ENCODE measurements at places on chromosomes 5 and 9.

GRCh38 chr9:83503866-83504265 lies 34.3 kb downstream of the FRMD3 start:
- DNase-seq = no peak

DNA sequence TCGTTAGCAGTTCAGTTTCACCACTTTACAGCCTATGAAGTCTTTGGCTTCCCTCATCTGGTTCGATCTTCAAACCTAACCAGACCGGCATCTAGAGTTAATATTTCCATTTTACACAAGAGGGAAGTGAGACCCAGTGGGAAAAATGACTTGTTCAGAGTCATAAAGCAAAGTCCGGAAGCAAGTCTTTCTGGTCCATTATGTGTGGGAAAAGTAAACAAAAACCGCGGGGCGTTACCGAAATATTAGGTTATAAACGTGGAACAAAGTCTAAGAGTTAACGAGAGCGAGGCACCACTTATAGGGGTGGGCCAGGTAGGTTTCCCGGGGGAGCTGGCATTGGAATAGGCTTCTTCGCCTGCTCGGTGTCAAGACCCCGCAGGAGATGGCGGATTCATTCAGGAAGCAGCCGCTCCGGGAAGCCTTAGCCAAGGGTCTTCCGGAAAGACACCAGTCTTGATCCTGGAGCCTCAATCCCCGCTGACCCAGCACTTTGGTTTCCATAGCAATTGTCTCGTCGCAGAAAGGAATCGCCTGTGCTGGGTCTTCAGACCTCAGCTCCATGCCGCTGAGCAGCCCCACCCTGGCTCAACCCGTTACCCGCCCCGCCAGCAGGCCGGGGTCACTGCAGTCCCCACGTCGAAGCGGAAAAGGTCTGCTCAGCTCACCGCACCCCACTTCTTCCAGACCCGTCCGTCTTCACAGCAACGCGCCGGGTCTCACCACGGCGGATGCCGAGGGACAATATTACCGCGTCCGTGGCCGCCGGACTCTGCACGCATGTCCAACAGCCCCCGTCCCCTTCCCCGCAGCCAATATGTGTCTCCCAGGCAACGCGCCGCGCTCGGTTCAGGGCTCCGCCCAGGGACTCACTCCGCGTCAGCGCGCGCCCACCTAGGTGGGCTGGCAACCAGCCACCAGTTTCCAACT lies at the start of gene C5orf52:
C5orf52 (plus strand) TSS at position 872 of the 930 bp plus-strand sequence. CDS start 82 bp downstream, outside the sequence.
- DNase-seq = peak; percentile 39

DNA sequence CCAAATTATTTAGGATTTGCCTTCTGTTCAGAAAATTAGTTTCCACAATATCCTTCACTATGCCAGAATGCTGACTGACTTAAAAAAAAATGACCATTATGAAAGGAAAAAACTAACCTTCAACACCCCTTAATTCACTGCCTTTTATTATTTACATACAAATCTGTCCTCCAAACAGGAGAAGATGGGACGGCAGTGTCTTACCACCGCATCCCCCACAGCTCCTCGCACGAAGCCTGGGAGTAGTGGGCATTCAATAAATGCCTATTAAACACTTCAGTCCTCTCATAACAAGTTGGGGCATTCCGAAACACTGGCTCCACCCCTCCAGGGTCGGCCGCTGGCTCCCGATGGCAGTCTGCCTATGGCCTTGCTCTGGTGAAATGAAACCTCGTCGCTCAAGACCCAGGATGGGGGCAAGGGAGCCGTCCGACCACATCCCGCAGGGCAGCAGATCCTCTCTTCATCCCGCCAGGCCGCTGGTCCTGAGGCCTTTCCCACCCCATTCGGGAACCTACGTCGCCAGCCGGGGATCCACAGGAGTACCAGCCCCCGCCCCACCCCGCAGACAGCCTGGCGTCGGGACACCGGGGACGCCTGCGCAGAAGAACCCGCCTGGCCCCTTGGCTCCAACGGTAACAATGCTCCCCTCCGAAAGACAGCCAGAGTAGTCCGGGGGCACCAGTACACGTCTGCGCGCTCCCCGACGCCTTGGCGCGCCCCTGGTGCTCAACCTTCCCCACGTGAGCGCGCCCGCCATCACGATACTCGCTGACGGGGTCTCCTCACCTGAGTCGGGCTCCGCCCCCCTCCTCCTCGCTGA lies 613 bp downstream of the ZBTB5 start:
- DNase-seq = peak; percentile 76

- no peak for DNase-seq
These were observed 311.1 kb downstream of the RFX3 start for GRCh38 chr9:3214741-3215140.

- DNase-seq = no peak
These were observed 51.7 kb downstream of the EXOSC2 start for GRCh38 chr9:130745210-130745800.

DNA sequence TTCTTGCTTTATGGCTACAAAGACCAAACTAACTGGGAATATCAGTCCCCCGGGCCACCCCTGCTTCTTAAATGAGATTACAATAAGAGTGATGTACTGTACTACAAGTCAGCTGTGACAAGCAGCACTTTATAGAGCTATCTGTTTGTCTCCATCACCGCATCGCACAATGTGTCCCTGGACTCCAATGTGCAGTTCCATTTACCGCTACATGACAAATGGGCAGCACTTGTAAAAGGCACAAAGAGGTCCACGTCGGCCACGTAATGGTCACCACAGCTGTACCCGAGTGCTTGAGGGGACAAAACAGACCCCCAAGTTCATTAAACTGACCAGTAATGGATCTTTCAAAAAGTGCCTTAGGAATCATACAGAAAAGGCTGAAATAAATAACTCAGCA lies 54.1 kb downstream of the PSMB7 start:
- DNase-seq = no peak

GRCh38 chr5:34625246-34625645 lies 30.9 kb upstream of the RAI14 start:
- DNase-seq = no peak

DNA sequence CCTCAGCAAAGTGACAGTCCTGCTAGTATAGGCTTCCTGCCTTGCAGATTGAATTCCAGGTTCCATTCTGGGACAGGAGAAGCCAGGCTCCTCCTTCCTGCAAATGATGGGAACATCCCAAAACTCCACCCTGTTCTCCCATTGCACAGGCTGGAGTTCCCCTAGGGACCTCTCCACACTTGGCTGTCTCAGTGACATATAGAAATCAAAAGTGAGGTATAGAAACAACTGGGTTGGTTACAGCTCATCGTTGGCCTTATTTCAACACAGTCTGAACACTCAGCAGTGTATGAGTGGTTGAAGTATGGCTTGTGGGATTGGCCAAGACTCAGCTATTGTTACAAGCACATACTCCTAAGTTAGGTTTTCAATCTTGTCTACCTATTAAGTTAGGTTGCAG lies 157.8 kb upstream of the FTMT start:
- DNase-seq = no peak

DNA sequence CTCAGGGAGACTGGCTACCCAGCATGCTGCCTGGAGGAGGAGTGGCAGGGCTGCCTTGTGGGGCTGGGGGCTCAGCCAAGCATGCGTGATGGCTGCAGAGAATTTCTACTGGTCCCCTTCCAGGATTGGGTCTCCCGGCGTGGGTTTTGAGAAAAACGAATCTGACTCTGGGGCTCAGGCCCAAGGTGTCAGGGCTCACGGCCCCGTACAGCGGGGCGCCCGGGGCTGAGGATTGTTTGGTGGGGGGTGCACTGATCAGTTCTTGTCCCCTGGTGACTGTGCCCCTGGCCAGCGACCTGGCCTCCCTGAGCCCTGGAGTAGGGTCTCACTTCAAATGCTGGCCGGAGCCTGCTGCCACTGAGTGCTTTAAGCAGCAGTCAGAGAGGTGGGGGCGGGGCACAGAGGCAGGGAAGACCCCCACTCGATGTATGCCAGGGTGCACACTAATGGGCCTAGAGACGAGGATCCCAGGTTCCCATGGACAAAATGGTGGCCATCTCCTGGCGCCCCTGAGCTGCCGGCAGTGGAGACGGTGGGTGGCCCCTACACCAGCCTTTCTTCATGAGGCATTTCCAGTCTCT lies 45.5 kb upstream of the RNU6ATAC start:
- DNase-seq = no peak

DNA sequence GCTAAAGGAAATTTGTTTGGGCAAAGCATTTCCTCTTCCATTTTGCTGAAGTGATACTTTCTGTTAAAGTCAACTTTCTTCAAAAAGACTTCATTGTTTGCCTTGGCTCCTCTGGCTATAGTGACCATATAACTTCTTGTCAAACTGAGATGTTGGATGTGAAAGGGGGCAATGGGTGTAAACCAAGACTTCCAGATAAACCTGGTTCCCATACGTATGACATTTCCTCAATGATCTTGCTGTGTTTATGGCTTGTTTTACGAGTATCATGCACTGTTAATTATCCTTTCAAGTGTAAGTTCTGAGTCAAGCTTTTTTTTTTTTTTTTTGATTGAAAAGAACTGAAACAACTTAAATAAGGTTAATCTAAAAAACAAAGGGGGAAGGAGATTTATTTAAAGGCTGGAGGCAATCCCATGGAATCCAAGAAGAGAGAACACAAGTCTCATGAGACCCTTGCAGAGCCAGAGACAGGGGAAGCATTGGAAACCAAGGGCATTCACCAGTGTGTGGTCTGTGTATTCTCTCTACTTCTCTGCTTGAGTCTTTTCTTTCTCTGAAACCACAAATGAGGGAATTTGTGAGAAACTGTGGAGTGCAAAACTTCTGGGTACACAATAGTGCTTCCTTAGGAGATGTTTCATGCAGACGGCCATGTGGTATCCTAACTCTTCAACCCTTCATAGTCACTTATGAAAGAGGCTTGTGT lies 335.3 kb downstream of the RAB3C start:
- DNase-seq = no peak

DNA sequence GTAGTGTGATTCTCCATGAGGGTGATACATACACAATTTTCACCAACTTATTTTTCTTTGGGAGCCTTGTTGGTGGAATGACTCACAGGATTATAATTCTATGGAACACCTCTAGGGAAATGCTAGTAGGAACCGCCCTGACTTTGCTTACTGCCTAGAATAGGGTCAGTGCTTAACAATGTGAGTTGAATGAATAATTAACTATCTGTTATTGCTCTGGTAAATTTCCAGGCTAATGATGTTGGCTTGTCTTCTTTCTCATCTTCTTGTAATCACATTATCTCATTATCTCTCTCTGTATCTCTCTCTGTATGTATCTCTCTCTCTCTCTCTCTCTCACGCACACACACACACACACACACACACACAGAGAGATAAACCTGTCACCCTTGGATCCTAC lies 291.1 kb downstream of the TRIM32 start:
- DNase-seq = no peak

DNA sequence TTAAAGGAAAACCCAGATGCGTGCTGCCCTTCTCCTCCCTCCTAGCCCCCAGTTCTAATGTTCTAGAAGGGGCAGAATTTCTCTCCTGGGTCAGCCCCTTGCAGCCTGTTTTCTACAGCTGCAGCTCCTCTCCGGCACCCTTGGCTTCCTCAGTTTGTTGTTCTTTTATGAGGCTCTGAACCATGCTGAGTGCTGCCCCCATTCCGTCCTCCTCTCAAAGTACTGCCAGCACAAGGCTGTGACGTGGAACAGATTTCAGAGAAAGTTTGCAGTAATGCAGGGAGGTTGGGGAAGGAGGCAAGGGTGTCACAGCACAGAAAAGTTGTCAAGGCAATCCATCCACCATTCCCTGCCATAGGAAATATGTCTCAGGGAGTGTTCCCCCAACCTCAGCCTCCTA lies 63.3 kb downstream of the RGS3 start:
- no peak for DNase-seq

GRCh38 chr9:79565245-79565644 lies 6.5 kb upstream of the TLE4 start:
- DNase-seq = peak; percentile 61

- DNase-seq = no peak
These were observed 1770.8 kb upstream of the CDH9 start for GRCh38 chr5:28808967-28809810.

GRCh38 chr9:76927540-76928240 lies 21.8 kb upstream of the PRUNE2 start:
- no peak for DNase-seq

Measured in activated CD4-positive, alpha-beta memory T cell treated with anti-CD3 and anti-CD28 coated beads for 36 hours (primary cell).